ENCODE measurements at places on chromosomes 6 and 20. TPM values are rescaled to one million over a fixed set of nuclear protein-coding genes. Genes with fewer than 3 reads are reported as not detected.

DNA sequence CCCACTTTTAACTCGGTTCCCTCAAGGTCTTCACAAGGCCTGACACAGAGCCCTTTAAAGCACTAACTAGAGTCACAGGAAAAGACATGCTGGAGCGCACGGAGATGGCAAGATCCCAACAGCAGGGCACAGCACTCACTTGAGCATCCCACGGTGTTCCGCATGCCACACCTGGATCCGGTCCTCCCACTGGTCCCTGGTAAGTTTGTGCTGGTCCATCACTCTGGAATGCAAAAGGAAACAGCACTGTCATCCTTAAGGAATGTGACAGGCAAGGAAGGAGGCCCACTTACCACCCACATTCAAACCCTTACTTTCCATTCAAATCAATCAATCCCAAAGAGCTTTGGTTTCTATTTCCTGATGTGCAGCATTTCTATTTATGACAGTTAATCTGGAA is 34.7 kb downstream of the EZR start:
- peak overlapping the region; percentile 21 for H3K27ac ChIP-seq
- no peaks in the 10 kb centered on the region for H3K4me1 ChIP-seq
- H3K4me3 ChIP-seq, result no peak overlapping the region
- no peak for DNase-seq

DNA sequence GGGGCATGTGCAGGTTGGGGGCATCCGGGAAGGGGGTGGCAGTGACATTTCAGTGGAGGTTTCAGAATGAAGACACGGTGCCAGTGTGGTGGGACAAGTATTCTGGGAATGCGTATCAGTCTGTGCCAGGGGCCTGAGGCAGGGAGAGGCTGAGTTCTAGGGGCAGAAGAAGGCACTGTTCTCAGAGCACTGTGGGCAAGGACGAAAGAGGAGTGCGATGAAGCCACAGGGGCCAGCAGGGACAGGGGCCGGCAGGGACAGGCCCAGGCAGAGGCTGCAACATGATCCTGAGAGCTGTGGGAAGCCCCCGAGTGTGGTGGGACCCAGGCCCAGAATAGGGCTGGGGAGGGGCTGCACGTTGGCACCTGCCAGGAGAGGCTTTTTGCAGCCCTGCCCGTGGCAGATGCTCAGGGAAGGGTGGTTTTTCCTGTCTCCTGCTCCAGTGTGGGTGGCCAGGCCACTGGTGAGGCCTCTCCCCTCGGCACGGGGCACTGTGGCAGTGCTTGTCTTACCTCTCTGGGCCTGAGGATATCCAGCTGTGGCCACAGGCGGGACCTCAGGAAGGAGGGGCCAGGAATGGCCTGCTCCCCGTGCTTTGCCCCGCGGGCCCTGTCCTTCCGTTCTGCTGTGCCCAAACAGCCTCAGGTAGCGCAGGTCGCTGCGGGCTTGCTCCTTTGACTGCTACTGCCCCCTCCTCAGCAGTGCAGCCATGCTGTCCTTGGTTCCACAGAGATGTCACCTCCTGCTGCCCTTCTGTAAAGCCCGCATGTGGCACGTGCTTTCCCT is 10.0 kb downstream of the ENTPD6 start:
- no peak overlapping the region for H3K27ac ChIP-seq
- H3K4me1 ChIP-seq, result no peaks in the 10 kb centered on the region
- peaks cover 2% of the 10 kb centered on the region for H3K36me3 ChIP-seq
- no peak overlapping the region for H3K4me3 ChIP-seq
- DNase-seq, result no peak

- H3K27me3 ChIP-seq, result no peaks in the 10 kb centered on the region
- H3K4me1 ChIP-seq, result peaks cover 12% of the 10 kb centered on the region
- H3K27ac ChIP-seq, result no peak overlapping the region
- H3K4me3 ChIP-seq, result no peak overlapping the region
Observed at GRCh38 chr6:149711711-149712110, 6.2 kb downstream of the LATS1 start.

DNA sequence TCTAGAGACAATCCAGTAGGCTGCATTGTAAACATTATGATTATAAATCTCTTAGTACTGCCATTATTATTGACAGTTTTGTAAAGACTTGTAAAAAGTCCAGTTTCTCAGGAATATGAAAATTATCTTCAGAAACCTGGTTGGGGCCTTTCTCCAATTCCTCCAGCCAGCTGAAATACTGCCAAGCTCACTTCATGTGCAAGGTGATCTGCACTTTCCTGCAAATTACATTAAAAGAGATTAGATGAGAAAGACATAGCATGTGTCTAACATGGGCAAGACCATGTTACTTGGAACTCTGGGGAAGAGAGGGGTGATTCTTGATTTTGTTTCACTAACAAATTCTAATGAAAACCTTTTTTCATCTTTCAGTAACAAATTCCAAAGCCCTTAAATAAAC is 24.0 kb downstream of the PGM3 start:
- DNase-seq, result no peak
- H3K4me1 ChIP-seq, result no peaks in the 10 kb centered on the region
- H3K27me3 ChIP-seq, result no peaks in the 10 kb centered on the region
- peaks cover 73% of the 10 kb centered on the region for H3K36me3 ChIP-seq
- no peak overlapping the region for H3K27ac ChIP-seq
- H3K4me3 ChIP-seq, result no peak overlapping the region

DNA sequence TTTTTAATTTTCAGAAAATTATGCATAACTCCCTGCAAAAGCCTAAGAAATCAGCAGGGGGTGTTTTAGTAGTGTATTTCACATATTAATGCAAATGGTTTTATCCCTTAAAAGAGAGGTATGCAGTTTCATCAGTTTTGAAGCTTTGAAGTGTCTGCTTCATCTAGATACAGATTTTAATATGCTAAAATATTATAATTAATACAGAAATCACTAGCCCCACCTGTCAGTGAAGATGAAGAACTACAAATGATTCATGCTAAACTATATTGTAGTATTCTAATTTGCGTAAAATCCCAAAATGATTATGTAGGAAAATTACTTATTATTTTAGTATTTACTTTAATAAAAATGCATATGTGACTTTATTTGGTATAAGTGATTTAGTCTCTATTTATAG is 2.9 kb upstream of the TFB1M start:
- no peak overlapping the region for H3K27ac ChIP-seq
- H3K27me3 ChIP-seq, result no peaks in the 10 kb centered on the region
- DNase-seq, result no peak
- no peaks in the 10 kb centered on the region for H3K36me3 ChIP-seq

- H3K27me3 ChIP-seq, result no peaks in the 10 kb centered on the region
- peaks cover 5% of the 10 kb centered on the region for H3K4me1 ChIP-seq
- H3K36me3 ChIP-seq, result no peaks in the 10 kb centered on the region
- no peak overlapping the region for H3K27ac ChIP-seq
- H3K4me3 ChIP-seq, result no peak overlapping the region
Observed at GRCh38 chr6:37777272-37777834, 42.2 kb upstream of the ZFAND3 start.

- H3K36me3 ChIP-seq, result no peaks in the 10 kb centered on the region
- H3K4me1 ChIP-seq, result no peaks in the 10 kb centered on the region
- no peak for DNase-seq
- no peak overlapping the region for H3K27ac ChIP-seq
- H3K4me3 ChIP-seq, result no peak overlapping the region
- no peaks in the 10 kb centered on the region for H3K27me3 ChIP-seq
Observed at GRCh38 chr6:115932481-115932880, 128.2 kb downstream of the FRK start.

GRCh38 chr6:20577173-20577688 is 43.0 kb downstream of the CDKAL1 start:
- no peaks in the 10 kb centered on the region for H3K36me3 ChIP-seq
- H3K27ac ChIP-seq, result no peak overlapping the region
- H3K4me3 ChIP-seq, result no peak overlapping the region
- no peak for DNase-seq

GRCh38 chr6:158591134-158591809 is 31.4 kb downstream of the TMEM181 start:
- no peak overlapping the region for H3K27ac ChIP-seq
- H3K36me3 ChIP-seq, result peaks cover 55% of the 10 kb centered on the region
- no peak for DNase-seq

GRCh38 chr6:57087916-57088315 is 2.1 kb upstream of the ZNF451 start:
- H3K27me3 ChIP-seq, result no peaks in the 10 kb centered on the region
- H3K4me3 ChIP-seq, result no peak overlapping the region
- DNase-seq, result no peak
- H3K4me1 ChIP-seq, result peaks cover 23% of the 10 kb centered on the region
- H3K27ac ChIP-seq, result no peak overlapping the region

DNA sequence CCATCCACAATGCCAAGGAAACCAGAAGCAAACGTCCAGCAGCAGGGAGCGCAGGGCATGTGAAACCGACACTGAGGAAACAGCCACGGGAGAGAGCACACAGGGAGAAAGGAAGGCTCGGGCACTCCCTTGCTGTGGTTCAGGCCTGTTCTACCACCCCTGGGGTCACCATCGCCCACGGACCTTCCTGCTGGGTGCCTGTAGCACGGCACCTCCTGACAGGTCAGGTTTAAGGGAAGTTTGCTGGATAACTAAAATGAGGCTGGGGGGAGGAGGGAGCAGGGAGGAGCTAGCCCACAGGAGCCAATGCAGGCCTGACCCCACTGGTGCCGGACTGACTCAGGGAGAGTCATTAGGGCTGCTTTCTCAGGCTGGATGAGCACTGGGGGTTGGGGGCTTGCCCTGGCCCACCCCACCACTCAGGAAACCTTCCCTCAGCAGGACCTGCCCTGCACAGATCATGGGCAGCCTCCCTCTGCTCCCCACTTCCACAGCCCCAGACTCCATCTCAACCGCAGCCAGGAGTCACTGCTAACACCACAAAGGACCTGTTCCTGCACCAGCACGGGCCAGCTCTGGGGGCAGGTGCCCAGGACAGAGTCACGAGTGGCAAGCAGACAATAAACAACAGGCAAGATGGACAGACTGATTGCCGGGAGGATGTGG is 2.3 kb downstream of the UCKL1 start:
- peaks cover 4% of the 10 kb centered on the region for H3K36me3 ChIP-seq
- peaks cover 42% of the 10 kb centered on the region for H3K4me1 ChIP-seq
- no peak overlapping the region for H3K4me3 ChIP-seq
- no peaks in the 10 kb centered on the region for H3K27me3 ChIP-seq
- H3K27ac ChIP-seq, result peak overlapping the region; percentile 96

DNA sequence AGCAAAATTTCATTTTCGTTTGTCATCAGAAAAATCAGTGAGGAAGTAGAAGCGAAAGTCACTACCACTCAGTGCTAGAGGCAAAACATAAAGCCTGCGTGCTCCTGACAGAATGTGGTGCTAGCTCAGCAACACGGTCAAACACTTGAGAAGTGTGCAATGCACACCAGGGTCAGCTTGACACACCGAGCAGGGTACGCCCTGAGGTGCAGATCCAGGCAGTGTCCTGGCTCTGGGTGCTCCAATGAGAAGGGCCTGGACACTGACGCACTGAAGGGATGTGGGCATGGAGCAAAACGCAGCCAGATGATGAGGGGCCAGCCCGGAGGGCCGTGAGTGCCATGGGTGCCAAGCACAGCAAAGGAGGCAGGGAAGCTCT is 5.9 kb downstream of the RNASET2 start:
- no peak for DNase-seq
- no peaks in the 10 kb centered on the region for H3K36me3 ChIP-seq
- no peak overlapping the region for H3K27ac ChIP-seq

GRCh38 chr20:1338096-1338495 is 9.2 kb upstream of the SDCBP2 start:
- peaks cover 5% of the 10 kb centered on the region for H3K4me1 ChIP-seq
- H3K27me3 ChIP-seq, result no peaks in the 10 kb centered on the region
- H3K4me3 ChIP-seq, result no peak overlapping the region
- H3K27ac ChIP-seq, result no peak overlapping the region

SLC22A7 gene
- not detected for total RNA-seq

NRSN1 gene
- total RNA-seq, result not detected

NHLRC1 gene
- total RNA-seq, result 2.0 TPM

CCM2L gene
- total RNA-seq, result 0.69 TPM

CTCFL gene
- total RNA-seq, result 0.09 TPM

TRIM40 gene
- not detected for total RNA-seq

PTK6 gene
- not detected for total RNA-seq

BHLHE23 gene
- total RNA-seq, result not detected

Data from cardiac muscle cell (in vitro differentiated cells and primary cell).